Pancreas (tissue), 10 donors: ENCODE measurements at places on chromosomes 12 and 14.

DNA sequence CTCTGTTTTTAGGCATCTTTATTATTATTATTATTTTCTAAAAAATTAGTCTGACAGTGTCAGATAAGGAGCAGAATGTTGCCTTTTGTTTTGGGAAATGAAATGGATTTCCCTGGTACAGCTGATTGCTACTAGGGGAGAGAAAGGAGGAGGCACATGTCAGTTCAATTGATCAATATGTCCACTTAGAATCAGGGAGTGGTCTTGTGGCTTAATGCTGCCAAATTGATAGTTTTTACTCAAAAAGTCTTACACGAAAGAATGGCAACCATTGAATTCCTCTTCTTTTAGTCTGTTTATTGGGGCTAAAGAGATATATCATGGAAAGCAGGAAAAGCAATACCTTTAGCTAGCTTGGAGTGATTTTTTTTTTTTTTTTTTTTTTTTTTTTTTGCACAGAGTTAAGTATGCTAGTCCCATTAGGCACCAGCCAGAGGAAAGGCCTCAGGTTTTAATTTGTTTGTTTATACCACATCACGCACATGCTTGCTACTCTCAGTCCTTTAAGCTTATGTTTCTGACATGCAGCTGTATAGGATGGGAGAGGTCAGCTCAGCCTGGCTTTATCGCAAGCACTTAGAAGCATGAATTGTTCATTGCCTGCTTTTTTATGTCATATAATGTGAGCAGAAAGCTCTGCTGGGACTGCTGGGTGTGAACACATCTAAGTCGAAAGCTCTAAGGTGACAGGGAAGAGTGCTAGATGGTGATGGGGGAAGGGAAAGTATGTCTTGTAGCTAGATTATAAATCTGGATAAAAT, 1.4 kb downstream of the AKAP6 start:
- no peak overlapping the region for H3K4me3 ChIP-seq
- DNase-seq: no peak
- no peaks in the 10 kb centered on the region for H3K36me3 ChIP-seq

DNA sequence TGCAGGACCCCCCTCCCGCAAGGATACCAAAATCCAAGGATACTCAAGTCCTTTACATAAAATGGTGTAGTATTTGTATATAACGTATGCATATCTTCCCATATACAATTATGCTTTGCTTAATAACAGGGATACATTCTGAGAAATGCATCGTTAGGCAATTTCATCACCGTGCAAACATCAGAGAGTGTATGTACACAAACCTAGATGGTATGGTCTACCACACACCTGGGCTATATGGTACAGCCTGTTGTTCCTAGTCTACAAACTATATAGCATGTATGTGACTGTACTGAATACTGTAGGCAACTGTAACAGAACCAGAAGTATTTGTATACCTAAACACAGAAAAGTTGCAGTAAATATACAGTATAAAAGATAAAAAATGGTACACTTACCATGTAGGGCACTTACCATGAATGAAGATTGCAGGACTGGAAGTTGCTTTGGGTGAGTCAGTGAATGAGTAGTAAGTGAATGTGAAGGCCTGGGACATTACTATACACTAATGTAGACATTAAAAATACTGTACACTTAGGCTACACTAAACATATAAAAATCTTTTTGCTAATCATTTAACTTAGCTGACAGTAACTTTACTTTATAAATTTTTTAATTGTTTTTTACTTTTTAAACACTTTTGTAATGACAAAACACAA, 141.1 kb downstream of the SLC41A2 start:
- no peaks in the 10 kb centered on the region for H3K27me3 ChIP-seq
- H3K4me3 ChIP-seq: no peak overlapping the region
- no peaks in the 10 kb centered on the region for H3K36me3 ChIP-seq
- no peak for DNase-seq
- no peaks in the 10 kb centered on the region for H3K4me1 ChIP-seq
- H3K27ac ChIP-seq: no peak overlapping the region

DNA sequence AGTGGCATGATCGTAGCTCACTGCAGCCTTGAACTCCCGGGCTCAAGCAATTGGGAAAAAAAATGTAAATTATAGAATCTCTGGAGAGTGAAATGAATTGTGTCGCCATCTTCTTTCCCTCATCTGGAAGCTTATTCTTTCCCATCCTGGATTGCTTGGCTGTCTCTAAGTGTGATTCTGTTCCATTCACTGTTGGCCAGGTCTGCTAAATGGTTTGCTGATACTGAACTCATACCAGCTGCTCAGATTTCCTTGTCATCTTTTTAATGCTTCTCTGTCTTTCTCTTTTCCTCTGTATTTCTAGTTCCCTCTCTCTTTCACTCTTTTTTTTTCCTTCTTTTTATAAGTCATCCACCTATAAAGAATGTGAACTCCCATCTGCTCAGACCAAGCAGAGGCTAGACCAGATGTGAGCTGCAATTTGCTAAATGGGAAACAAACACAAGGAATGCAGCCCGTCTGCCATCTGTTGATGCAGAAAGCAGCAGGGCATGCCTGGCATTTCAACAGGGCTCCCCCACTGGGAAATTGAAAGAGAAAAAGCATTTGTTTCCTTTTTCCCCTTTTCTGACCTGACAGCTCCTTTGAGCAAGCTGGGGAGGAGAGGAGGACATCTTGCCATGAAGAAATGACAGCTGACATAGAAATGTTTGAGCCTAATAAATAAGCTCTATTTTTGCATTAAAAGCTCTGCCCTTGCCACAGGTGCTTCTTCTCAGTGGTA, 1823.6 kb upstream of the FLRT2 start:
- H3K4me3 ChIP-seq: no peak overlapping the region
- no peak for DNase-seq
- no peak overlapping the region for H3K27ac ChIP-seq
- H3K36me3 ChIP-seq: no peaks in the 10 kb centered on the region

DNA sequence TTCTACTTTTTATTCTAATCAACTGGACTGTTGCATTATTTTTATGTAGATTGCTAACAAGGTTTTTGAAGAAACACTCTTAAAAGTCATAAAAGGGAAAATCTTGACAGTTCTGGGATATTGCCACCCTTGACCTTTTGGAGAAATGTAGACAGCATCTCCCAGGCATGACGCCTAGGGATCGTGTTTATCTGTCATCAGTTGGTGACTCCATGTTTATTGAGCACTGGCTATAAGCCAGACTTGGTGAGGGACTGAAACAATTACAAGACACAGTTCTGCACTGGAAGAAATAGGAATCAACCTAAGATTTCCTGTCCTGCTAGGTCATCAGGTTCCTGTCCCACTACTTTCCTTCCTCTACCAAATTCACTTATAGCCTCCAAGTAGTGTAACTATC, 34.5 kb downstream of the HMGA2 start:
- no peak overlapping the region for H3K4me3 ChIP-seq
- no peak overlapping the region for H3K27ac ChIP-seq
- H3K36me3 ChIP-seq: no peaks in the 10 kb centered on the region
- H3K27me3 ChIP-seq: no peaks in the 10 kb centered on the region
- H3K4me1 ChIP-seq: no peaks in the 10 kb centered on the region
- no peak for DNase-seq

- no peak overlapping the region for H3K27ac ChIP-seq
- no peaks in the 10 kb centered on the region for H3K4me1 ChIP-seq
- H3K27me3 ChIP-seq: no peaks in the 10 kb centered on the region
- no peak overlapping the region for H3K4me3 ChIP-seq
Observed at GRCh38 chr14:46840944-46841720, 189.6 kb upstream of the RPL10L start.

DNA sequence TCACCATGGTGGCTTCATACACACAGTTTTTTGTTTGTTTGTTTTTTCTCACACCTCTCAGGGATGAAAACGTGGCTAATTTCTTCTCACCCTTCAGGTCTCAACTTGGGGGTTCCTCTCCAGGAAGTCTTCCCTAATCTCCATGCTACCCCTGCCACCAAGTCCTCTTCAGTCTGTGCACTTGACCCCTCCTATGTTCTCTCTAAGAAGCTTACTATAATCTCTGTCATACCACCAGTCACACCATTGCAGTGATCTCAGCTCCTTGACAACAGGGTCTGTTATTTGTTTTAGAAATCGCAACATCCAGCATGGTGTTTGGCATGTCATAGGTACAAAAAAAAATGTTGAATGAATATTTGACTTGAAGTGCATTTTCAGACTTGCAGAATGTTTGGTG, 83.4 kb downstream of the PRORP start:
- DNase-seq: no peak
- no peaks in the 10 kb centered on the region for H3K36me3 ChIP-seq
- no peaks in the 10 kb centered on the region for H3K27me3 ChIP-seq

DNA sequence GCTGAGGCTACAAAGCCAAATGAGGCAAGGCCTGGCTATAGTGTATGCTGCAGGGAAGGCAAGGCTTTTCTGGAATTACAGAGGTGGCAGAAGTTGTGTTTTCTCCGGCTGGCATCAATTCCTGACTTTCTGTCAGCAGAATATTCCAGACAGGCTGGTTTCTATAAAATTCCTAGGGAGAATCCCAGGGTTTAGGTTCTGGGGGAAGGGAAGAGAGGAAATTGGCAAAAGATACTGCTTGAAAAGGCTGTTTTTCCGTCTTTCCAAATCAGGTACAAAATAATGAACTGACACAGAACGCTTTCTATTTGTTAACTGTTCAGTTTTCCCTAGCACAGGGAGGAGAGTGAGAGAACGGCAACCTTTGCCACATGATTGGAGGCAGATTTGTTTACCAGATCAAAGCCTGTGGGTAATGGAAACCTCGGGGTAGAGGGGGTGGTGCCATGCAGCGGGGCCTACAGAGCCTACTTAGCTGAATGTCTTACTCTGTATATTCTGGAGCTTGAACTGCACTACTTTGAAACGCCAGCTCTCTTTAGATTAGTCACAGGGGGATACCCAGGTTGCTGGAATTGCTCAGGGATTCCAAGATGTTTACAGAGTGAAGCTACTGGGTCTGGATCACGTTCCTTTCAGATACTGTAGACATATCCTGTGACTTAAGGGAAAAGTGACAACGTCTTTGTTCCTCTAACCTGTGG, 65.8 kb upstream of the DACT1 start:
- no peaks in the 10 kb centered on the region for H3K27me3 ChIP-seq
- H3K27ac ChIP-seq: no peak overlapping the region
- no peaks in the 10 kb centered on the region for H3K36me3 ChIP-seq
- no peak for DNase-seq
- no peaks in the 10 kb centered on the region for H3K4me1 ChIP-seq

DNA sequence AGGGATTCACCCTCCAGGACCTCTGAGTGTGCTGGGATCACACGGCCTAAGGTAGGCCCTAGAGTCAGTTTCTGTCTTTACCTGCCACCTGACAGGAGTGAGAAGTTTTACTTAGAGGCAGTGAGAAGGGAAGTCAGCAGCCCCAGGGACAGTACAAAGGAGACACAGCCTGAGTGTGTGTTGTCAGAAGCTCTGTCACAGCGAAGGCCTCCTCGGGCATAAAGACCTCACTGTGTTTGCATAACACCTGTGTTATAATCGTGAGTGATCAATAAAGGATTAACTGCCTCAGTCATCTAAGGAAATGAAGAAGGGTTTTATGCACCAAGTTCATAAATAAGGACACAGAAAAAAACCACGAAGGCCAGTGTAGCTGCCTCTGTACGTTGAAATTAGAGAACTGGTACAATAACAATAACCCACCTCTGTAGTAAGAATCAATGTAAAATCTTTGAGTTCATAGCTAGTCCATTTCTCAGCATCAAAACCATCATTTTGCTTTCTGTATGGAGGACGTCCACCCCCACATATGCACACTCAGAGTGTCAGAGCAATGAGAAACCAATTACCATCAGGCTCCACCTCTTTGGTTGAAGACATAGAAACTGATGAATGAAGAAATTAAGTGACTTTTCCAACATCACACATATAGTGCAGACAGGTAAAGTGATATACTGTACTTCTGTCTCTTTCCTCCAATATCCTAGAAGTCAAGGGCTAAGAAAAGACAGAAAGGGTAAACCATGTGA, 159.3 kb downstream of the DAD1 start:
- H3K4me1 ChIP-seq: peaks cover 42% of the 10 kb centered on the region
- no peak overlapping the region for H3K27ac ChIP-seq
- no peaks in the 10 kb centered on the region for H3K36me3 ChIP-seq
- H3K4me3 ChIP-seq: no peak overlapping the region
